ENCODE measurements at places on chromosomes 1 and 21.

DNA sequence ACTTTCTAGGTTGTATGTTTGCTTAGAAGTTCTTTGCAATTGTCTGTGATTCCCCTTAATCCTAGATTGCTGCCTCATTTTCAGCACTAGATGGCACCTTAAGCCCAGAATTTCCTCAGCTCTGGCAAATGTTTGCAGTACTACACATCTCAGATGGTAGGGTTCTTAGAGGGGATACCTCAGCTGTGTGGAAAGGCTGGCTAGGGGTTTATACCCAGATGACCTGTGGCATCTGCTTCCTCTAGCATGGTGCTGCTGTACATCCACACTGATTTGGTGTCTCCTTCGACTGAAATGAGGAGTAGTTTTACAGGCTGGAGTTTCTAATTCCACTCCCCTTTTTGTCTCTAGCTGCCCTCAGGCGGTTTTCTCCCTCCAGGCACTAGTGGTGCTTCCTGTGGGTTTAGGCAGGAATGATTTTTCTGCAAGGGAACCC is 23.5 kb downstream of the ASB17 start:
- peak; percentile 72 for DNase-seq

- no peak for DNase-seq
Measured at GRCh38 chr1:234355782-234356510, 17.3 kb upstream of the COA6 start.

DNA sequence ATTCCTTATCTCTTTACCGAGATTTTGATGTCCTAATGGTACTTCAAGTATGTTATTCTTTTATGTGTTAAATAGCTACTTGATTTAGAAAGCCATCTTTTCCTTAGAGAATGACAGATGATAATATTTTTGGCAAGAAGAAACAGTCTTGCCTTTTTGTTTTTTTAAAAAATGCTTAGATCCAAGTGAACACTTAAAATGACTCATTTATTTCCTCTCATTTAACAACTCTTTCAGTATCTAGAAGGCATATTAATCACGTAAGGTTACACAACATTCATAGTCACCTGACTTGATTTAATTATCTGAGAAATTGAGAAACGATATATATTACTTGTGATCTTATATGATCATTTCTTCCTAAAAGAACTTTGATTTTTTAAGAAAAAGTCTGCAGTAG is 52.4 kb downstream of the SUCO start:
- no peak for DNase-seq

GRCh38 chr1:89736937-89737733 is 83.7 kb upstream of the LRRC8D start:
- no peak for DNase-seq

DNA sequence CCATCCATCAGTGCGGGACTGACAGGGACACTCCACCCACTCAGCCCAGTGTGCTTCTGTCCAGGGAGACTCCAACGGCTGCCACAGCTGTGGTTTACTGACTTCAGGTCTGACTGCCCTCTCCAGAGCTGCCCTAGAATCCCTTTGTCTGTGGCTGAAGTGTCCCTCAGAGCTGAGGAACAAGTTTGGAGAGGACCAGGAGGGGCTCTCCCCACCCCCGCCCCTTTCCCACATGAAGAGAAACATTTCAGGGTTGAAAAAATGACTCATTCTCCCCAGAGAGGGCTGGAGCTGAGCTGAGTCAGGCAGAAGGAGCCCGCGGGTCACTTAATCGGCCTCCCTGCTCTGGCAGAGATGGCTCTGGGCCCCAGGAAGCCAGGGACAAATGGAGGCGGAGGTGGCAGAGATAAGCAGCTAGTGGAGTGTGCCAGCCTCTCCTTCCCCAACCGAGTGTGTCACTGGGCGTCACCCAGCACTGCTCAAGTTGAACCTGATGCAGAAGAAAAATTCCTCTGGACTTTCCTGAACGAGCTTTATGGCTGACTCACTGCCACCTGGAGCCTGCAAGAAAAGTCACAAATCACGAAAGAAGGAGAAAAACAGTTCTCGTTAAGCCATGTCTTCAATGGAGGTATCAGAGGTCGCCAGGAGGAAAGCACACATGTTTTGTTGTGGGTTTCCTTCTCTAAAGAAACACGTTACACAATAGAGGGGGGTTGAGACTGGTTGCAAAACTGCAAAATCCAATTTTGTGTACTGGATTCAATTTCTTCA is 34.3 kb upstream of the ECE1 start:
- no peak for DNase-seq

GRCh38 chr21:32713726-32714125 is 14.1 kb downstream of the SYNJ1 start:
- DNase-seq = no peak

- no peak for DNase-seq
Measured at GRCh38 chr1:3515272-3515671, 60.8 kb downstream of the ARHGEF16 start.

GRCh38 chr1:14707531-14708445 is 109.3 kb downstream of the KAZN start:
- no peak for DNase-seq

DNA sequence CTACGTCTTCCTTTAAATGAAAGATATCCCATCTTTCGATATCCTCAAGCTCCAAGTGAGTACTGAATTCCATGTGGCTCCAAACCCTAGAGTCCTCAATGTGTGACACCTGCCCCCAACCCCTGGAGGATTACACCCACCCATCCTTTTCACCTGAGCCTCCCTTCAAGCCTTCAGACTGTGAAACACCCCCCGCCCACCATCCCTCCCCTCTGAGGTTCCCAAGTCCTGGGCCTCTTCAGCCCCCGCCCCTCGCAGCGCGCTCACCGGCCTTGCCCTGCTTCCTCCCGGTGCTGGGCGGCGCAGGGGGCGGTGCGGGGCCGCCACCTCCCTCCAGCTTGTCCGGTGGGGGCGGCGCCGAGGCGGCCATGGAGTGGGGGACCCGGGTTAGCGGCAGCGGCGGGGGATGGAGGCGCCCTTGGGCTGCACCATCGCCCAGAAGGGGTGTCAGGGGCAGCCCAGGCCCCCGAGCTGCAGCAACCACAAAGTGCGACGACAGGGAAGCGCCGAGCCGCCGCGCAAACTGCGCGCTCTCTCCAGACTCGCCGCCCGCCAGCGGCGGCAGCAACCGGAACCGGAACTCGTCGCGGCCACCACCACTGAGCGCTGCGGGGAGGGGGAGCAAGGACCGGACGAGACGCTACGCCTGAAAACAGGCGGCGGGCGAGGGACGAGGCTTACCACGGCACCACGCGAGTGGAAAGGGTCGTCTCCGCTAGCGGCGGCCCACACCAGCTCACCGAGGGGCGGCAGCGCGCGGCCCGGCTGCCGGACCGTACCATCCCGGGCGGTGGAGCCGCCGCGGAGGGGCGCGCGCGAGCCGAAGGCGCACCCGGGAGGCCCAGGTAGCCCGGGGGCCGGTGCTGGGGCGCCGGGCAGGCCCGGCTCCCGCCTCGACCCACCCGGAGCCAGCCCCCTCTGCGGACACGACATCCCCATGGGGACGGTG is at the start of gene PYGO2:
Gene PYGO2 (minus strand): TSS at position 576 of the 949 bp plus-strand sequence. CDS start 206 bp downstream, at position 370.
- DNase-seq = peak; percentile 78

Measured in NCI-H446 (cell line).